ENCODE measurements at places on chromosomes 6 and 20.

DNA sequence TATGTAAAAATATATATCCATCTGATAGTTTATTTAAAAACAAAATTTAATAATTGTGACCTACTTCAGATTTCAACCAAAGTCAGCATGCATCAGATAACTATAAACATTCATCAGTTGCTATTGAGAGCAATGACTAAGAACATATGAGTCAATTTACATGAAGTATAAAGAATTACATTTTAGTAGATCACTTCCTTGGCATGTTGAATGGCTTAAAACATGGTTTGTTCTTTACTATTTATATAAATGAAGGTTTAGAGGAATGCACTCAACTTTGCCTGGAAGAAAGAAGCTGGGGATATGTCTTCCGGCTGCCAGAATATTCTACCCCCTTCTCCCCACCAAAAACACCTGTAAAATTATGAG is 6.4 kb upstream of the FAM217A start:
- DNase-seq, result peak; percentile 32

DNA sequence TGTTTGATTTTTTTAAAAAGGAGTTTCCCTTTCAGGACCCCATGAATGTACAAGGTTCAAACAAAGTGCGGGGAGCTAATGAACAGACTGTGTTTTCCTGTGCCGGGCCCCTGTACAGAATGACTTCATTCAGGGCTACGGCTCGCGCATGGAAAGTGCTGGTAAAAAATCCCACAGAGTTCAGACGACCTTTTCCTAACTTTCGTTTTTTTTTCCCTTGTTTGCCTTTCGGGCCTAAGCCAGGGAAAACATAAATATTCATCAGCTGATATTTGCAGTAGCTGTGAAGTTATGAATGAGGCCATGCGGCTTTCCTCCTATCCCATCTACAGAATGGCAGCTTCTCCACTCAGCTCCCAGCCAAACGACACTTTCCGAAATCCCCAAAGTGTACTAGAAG is 74.0 kb downstream of the HAO1 start:
- no peak for DNase-seq

DNA sequence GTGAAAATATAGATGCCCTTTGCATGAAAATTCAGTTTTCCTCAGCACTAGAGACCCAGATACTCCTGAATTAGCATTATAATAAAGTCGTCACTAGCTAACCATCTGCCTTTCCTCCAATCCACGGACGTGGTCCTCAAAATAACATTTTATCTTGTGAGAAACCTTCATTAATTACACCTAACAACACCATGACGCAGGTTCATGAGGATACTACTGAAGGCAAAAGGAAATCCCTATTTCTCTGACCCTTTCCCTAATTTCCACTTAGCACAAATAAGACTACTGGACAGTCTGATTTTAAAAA is 1.3 kb upstream of the PNISR start:
- no peak for DNase-seq

- no peak for DNase-seq
These were observed 5.6 kb downstream of the GDF5 start for GRCh38 chr20:35432430-35432735.

GRCh38 chr20:3043322-3043721 is at the start of gene GNRH2:
Gene GNRH2 (plus strand): TSS chr20:3043622. CDS start chr20:3044415, 793 bp downstream.
- no peak for DNase-seq

DNA sequence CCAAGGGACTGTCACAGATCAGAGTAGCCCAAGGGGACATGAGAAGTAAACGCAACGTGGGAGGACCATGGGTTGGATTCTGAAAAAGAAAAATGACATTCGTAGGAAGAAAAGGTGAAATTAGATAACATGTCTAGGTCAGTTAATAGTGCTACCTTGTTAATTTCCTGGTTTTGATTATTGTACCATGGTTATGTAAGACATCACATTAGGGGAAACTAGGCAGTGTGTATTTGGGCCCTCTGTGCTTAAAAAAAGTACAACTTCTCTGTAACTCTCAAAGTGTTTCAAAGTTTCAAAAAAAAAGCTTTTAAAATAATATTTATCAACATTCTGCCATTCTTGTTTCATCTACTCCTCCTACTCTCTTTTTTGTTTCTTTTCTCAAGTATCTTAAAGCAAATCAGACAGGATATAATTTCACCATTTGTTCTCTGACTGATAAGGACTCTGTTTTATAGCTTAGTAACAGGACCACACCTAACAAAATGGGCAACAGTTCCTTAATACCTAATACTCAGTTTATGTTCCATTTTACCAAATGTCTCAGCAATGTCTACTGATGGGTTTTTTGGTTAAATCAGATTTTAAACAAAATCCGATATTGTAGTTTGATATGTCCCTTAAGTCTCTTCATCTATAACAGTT is 97.1 kb upstream of the PLCB4 start:
- no peak for DNase-seq

GRCh38 chr20:37223053-37223452 is 38.6 kb downstream of the GHRH start:
- DNase-seq, result peak; percentile 73

- no peak for DNase-seq
These were observed 999.4 kb upstream of the GJE1 start for GRCh38 chr6:141133346-141133745.

GRCh38 chr6:1129131-1129530 is 182.8 kb upstream of the FOXQ1 start:
- no peak for DNase-seq

GRCh38 chr20:24289737-24290481 is 179.5 kb upstream of the SYNDIG1 start:
- peak; percentile 23 for DNase-seq

DNA sequence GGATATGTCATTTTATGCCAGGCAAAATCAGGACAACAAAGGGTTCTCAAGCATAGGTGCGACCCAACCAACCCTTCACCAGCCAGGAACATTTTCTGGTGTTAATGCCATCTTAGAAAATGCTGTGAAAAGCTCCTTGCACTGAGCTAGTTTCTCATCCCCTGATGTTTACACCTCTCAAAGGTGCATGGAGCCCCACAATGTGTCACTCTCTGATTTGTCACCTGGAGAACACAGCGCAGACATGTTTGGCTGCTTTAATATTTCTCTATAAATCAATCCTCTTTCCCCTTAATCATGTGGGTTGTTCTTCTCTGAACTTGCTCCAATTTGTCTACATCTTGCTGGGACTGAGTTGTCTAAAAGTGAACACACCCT is 244.3 kb downstream of the TSHZ2 start:
- DNase-seq, result no peak

DNA sequence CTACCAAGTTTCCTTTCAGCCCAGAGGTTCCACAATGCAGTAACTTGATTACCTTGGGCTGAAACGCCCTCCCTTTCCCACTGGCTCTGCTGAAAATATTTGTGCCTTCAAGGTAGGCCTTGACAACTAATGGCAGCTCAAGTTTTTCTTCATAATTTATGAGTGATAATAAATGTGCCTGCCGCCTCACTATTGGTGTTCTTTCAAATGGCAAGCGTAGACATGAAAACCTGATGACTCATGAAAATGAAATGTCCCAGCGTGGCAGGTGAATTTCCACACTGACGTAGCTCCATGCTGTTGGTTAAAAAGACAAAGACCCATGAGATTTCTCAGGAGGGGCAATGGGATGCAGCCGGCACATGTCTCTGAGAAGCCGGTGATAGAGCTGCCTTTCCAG is 107.2 kb upstream of the GGTLC1 start:
- no peak for DNase-seq

- DNase-seq, result peak; percentile 46
These were observed 67.8 kb upstream of the TAB2 start for GRCh38 chr6:149249370-149250357.

- DNase-seq, result no peak
These were observed 54.2 kb downstream of the BCAS4 start for GRCh38 chr20:50848846-50849673.

- no peak for DNase-seq
These were observed 280.6 kb downstream of the LAMA2 start for GRCh38 chr6:129163551-129163950.

- no peak for DNase-seq
These were observed 41.1 kb upstream of the NKX2-2 start for GRCh38 chr20:21554985-21555384.

DNA sequence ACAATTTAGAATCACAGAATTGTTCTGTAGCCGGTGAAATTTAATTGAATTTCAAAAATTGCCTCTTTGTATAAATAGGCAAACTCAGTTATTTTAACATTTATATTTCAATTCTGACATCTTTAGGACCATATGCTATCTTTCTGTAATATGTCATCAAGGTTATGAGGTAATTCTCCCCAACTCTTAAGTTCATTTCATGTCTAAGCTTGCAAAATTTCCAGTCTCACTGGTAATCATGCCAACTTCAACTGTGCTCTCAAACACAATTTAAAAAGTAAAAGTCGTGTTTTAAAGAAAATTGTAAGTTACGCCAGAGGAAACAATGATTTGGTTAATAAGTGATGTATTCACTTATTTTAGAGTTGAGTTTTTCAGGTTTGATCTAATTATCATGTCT is 1.4 kb downstream of the NCOA7 start:
- DNase-seq, result no peak

DNA sequence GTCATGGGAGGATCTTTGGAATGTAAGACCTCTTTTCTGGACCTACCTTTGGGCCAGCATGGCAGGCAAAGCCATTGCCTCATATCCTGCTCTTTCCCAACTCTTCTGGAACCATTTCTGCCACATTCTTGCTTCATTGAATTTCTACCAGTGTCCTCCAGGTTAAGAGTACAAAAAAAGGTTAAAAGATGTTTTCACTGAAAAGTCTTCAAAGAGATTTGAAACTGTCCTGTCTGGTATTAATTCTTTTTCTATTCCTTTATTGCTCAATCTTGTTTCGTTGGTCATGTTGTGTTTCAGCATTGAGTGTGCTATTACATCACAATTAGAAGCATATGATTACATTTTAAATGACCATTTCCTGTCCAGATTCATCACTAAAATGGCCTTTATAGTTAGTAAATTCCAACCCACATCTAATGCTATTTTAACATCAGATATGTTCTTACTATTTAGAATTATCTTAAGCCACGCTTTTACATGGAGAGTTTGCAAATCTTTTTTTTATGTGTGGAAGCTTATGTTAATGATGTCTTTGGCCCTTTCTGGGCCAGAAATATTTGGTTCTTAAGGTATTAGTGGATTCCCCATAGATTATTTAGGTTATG is 450.9 kb downstream of the GJA1 start:
- no peak for DNase-seq

- no peak for DNase-seq
These were observed 764.3 kb downstream of the QKI start for GRCh38 chr6:164178679-164179332.

DNA sequence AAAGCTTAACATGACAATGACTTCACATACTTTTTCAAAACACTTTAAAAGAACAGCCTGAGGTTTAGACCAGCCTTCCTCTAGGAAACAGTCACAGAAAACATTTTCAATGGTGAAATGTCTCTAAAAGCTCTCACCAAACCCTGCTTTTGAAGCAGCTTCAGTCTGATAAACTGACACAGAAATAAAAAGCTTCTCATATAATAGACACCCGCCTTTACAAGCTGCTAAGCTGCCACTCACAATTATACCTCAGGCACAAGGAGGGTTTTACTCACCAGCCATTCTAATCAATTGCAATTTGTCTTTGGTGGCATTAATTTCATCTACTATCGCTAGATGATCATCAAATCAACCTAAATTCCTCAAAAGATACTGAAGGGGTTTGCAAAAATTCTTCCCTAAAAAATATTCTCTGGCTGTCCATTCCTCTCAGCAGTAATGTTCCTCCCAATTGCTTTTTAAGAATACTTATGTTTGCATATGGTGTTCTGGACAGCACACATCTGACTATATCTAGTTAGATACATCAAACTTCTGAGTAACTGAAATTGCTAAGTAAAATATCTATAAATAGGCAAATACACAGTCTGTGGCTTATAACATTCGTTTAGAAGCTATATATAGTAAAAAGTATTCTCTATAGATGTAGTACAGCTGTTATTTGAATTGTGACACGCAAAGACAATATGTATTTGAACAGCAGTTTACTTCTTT is 29.4 kb downstream of the KIF13A start:
- DNase-seq, result no peak

DNA sequence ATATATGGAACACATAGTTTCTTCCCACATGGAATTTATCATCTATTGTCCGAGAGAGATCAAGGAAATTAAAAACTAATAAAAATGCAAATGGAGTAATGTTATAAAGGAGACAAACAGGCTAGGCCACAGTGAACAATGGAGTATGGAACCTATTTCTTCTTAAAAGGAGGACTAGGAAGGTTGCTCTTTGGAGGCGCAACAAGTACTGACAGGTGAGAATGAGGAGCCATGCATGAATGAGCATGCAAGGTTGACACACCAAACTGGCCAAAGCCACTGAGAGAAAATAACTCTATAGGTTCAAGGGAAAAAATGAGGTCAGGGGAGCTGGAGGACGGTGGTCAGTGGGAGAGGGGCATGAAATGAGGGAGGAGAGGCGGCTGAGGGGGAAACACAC is 40.9 kb downstream of the PSMB1 start:
- no peak for DNase-seq

DNA sequence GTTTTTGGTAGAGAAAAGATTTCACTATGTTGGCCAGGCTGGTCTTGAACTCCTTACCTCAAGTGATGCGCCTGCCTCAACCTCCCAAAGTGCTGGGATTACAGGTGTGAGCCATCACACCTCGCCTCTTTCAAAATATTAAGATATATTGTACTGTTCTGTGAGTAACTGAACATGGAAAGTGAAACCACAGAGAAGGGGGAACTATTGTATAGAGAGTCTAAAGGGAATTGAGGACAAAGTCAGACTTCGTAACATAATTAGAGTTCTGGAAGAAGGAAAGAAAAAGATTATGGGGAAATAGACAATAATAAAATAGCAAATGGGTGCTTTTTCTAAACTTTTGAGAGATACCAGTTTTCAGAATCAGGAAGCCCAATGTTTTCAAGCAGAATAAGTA is 17.4 kb upstream of the AKAP7 start:
- no peak for DNase-seq

DNA sequence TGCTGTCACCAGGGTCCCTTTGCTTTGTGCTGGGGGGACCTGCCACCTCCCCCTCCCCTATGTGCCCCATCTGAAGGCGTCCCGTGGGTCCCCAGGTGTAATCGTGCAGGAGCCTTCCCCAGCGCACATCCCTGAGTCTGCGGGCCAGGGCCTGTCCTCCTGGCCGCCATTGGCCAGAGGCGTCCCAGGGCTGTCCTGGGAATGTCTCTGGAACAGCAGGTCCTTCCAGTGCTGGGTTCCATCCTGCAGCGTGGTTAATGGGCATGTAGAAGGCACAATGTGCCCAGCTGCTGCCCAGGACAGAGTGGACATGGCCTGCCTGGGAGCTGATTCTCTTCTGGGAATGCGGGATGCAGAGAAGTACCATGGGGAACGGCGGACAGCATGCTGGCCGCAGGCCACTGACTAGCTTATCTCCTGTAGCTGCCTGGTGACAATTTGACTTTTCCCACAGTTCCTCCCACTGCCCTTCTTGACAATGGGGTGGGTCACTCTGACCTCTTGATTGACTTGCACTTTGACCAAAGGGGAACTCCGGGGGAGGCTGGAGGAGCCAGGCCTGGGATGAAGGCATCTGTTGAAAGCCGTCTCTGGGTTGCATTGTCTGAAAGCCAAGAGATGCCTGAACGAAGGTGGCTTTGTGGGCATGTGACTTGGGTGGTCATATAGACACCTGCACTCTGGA is 64.0 kb downstream of the CTCFL start:
- no peak for DNase-seq
